ENCODE measurements at places on chromosomes 3 and 15. TPM values are rescaled to one million over a fixed set of nuclear protein-coding genes. Genes with fewer than 3 reads are reported as not detected.
A peak's percentile ranks its signal among the peaks of the same experiment; 100 is the strongest.

DNA sequence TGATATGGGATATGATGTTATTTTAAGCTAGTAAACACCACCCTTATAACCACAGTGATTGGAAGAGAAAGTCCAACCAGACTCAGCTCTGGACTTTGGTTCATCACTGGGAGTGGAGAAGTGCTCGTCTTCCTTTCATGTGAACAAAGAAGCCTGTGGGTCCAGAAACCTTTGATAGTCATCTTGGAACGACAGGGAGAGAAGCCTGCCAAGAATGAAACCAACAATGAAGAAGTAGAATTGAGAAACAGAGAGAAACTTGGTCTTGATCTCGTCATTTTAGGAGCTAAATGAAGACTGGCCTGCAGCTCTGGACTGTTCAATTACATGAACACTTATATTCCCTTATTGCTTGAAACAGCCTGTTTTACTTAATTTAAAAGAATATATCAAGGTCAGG is 13.1 kb upstream of the SLC35G2 start:
- H3K27me3 ChIP-seq = no peaks in the 10 kb centered on the region
- DNase-seq = no peak
- H3K27ac ChIP-seq = no peak overlapping the region
- 0 out of 2 replicates have a peak, but pooled peaks cover 10% of the 10 kb centered on the region for H3K4me1 ChIP-seq
- H3K36me3 ChIP-seq = no peaks in the 10 kb centered on the region

DNA sequence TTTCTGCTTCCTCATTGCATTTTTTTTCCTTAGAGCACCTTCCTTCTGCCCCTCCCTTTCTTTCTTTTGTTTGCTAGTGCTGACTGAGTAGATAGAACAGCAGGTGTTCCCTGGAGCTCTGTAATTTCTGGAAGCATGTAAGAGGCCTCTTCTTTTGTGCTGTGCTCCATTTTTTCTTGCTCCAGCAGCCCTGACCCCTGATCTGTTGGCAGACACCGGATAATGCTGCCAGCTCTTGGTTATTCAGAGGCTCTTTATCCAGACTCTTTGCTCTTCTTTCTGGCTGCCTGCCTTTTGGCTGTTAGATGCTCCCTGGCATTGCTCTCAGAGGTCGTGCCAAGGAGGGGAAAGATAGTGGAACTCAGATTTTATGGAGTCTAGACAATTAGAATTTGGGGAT is 104.4 kb upstream of the RBMS3 start:
- H3K4me3 ChIP-seq = no peak overlapping the region
- no peaks in the 10 kb centered on the region for H3K36me3 ChIP-seq
- no peaks in the 10 kb centered on the region for H3K4me1 ChIP-seq
- no peak for DNase-seq
- no peaks in the 10 kb centered on the region for H3K27me3 ChIP-seq

GRCh38 chr15:86522721-86523120 is 443.1 kb downstream of the AGBL1 start:
- no peak for DNase-seq
- H3K27ac ChIP-seq = no peak overlapping the region
- H3K36me3 ChIP-seq = no peaks in the 10 kb centered on the region
- no peaks in the 10 kb centered on the region for H3K27me3 ChIP-seq
- H3K4me3 ChIP-seq = no peak overlapping the region

DNA sequence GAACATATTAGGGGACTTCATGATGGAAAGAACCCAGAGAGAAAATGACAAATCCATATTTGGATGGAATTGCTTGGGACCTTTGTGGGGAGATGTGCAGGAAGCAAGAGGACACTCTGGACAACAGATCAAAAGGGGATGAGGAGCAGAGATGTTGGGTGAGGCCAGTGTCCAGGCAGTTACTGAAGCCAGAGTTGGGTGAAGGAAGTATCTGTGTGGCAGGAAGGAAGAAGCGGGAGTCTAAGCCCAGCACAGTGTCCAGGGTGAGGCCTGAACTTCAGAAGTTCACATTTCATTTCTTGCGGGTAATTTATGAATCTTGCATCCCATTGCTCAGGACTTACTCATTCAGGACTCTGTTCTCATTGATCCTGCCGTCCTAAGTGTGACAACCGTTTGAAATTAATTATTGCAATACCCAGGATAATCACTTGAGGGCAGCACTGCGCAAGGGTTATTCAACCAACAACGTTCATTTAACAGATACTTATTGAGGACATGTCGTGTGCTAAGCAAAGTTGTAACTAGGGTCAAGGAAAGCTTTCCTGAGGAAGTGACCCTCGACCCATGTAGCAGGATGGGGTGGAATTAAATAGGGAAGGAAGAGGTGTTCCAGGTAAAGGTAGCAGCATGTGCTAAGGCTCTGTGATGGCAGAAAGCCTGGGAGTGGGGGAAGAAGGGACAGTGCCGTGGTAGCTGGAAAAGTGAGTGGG is 61.3 kb upstream of the CMTM8 start:
- no peaks in the 10 kb centered on the region for H3K4me1 ChIP-seq
- peak; percentile 55 for DNase-seq
- H3K27me3 ChIP-seq = no peaks in the 10 kb centered on the region
- H3K4me3 ChIP-seq = no peak overlapping the region
- H3K36me3 ChIP-seq = no peaks in the 10 kb centered on the region

GRCh38 chr3:185943760-185944106 is 5.9 kb upstream of the TRA2B start:
- H3K27ac ChIP-seq = no peak overlapping the region
- H3K27me3 ChIP-seq = no peaks in the 10 kb centered on the region
- DNase-seq = no peak
- peaks cover 46% of the 10 kb centered on the region for H3K4me1 ChIP-seq
- no peak overlapping the region for H3K4me3 ChIP-seq

DNA sequence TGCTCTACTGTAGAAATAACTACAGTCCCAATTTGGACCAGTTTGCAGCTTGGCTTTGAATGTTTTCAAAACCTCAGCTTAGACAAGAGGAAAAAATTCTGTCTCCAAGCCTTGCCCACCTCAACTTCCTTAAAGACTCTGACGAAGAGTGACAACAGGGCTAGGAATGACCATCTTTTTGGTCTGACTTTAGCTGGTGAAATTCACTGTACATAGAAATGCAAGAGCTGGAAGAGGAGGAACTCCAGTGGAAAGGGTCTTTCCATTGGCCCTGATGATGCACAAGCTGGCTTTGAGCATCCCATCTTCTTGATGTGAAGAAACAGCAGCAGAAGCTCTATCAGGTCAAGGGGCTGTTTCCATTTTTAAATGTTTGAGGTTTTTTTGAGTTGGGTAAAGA is 22.7 kb upstream of the SH3BP5 start:
- no peaks in the 10 kb centered on the region for H3K27me3 ChIP-seq
- no peaks in the 10 kb centered on the region for H3K4me1 ChIP-seq
- H3K36me3 ChIP-seq = no peaks in the 10 kb centered on the region
- DNase-seq = no peak
- H3K27ac ChIP-seq = no peak overlapping the region

DNA sequence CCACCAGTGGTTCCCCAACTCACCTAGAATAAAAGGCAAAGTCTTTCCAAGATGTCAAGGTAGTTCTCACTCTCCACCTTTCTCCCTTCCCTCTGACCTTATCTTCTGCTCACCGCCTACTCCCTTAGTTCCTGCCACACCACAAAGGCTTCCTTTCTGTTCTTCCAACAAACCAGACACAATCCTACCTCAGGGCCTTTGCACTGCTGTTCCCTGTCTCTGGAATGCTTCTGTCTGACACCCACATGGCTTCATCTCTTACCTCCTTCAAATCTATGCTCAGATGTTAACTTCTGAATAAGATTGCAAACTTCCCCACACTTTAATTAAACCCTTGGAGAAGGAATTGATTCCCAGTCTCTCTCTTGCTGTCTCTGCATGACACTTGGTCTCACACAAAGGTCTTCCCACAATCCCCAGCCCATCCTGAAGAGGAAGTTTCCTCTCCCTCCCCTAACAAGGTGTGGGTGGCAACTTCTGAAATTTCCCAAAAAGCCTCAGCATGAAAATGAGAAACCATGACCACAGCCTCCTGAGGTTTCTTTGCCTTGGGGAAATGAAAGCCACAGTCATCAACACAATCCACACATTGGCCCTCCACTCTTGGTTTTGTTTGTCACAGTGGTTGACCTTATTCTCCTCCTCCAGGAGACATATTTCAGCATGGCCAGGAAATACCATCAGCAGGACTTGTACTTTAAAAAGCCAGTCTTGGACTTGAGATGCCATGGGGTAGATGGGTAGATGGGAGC is 3.0 kb upstream of the RYK start:
- H3K4me1 ChIP-seq = peaks cover 15% of the 10 kb centered on the region
- H3K27ac ChIP-seq = no peak overlapping the region
- no peaks in the 10 kb centered on the region for H3K27me3 ChIP-seq
- H3K4me3 ChIP-seq = no peak overlapping the region
- H3K36me3 ChIP-seq = no peaks in the 10 kb centered on the region

- H3K4me3 ChIP-seq = no peak overlapping the region
- no peaks in the 10 kb centered on the region for H3K27me3 ChIP-seq
- H3K36me3 ChIP-seq = no peaks in the 10 kb centered on the region
- DNase-seq = no peak
- no peaks in the 10 kb centered on the region for H3K4me1 ChIP-seq
Measured at GRCh38 chr3:8599146-8599545, 45.5 kb downstream of the SSUH2 start.

DNA sequence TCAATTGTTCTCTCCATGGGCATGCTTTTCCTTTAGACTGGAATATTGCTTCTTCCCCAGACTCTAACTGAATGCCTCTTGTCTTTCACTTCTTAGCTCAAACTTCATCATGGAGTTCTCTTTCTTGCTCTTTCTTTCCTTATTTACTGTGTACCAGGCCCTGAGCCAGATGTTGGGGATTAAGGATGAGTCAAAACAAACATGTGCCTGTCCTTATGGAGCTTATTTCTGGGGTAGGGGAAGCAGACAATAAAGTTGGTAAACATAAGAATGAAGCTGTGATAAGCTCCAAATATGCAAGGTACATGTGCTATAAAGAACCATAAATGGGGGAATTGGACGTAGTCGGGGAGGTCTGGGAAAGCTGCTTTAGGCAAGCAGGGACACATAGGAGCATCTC is 145.8 kb downstream of the ALDH1A2 start:
- H3K36me3 ChIP-seq = no peaks in the 10 kb centered on the region
- no peak overlapping the region for H3K4me3 ChIP-seq
- H3K4me1 ChIP-seq = no peaks in the 10 kb centered on the region
- no peaks in the 10 kb centered on the region for H3K27me3 ChIP-seq

DNA sequence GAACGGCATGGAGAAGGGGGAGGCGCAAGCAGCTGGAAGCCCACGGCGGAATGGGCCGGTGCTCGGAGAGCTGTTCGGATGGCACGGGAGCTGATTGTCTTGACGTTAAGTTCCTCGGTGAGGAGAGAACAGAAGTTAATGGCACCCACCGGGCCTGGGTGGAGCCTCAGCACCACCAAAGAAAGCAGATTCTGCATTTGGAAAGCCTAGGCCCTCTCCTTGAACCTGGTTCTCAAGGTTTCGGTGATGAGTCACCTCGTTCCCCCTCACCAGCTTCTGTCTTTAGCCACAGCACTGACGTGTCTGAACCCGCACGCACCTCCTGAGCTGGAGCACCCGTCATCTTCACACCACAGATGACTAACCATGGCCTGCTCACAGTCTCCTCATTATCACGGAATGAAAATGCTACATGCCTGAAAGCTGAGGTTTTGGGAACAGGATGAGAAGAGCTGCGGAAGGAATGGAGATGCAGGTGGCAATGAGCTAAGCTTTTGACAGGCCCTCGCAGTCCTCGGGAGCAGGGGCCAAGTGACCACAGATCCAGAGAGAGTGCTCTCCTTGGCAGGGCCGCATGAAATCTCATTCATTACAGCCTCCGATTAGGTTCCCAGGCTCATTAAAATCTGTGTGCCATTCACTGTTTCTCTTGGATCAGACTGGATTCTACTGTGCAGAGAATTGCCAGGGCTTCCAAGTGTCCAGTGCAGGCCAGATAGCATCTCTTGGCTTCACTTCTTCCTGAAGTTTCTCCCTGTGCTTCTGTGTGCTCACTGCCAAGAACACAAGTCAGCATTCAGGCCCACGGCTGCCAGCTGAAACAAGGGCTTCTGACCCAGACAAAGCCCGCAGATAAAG is 96.3 kb upstream of the DLG1 start:
- peaks cover 15% of the 10 kb centered on the region for H3K4me1 ChIP-seq
- H3K27ac ChIP-seq = peak overlapping the region; percentile 70
- DNase-seq = peak; percentile 91
- no peak overlapping the region for H3K4me3 ChIP-seq
- H3K36me3 ChIP-seq = no peaks in the 10 kb centered on the region

GRCh38 chr3:193292386-193292785 is 51.4 kb downstream of the PLAAT1 start:
- H3K27ac ChIP-seq = no peak overlapping the region
- H3K36me3 ChIP-seq = no peaks in the 10 kb centered on the region
- H3K27me3 ChIP-seq = no peaks in the 10 kb centered on the region
- DNase-seq = no peak
- H3K4me1 ChIP-seq = no peaks in the 10 kb centered on the region

- no peak for DNase-seq
- H3K27me3 ChIP-seq = no peaks in the 10 kb centered on the region
- 0 out of 2 replicates have a peak, but pooled peaks cover 3% of the 10 kb centered on the region for H3K36me3 ChIP-seq
Measured at GRCh38 chr3:57046101-57046765, 14.2 kb upstream of the SPATA12 start.

DNA sequence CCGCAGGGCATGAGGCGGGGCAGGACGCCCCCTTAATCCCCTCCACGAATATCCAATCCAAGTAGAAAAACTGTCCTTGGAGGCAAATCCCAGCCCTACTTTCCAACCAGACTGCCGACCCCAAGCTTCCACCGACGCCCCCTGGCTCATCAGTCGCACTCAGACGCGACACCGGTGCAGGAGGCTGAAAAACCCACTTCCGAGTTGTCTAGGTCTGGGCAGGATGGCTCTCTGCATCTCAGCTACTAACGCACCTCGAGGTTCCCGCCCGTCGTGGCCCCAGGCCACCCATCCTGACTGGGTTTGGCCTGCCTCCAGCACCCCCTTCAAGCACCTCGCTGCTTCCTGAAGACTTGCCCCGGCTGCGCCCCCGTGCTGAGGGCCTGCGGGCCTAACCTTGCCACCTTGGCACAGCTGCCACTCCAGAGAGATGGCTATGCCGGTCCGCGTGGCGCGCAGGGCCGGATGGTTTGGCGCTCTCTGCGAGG is 15.5 kb downstream of the RGMA start:
- H3K36me3 ChIP-seq = no peaks in the 10 kb centered on the region
- no peak overlapping the region for H3K27ac ChIP-seq
- H3K4me1 ChIP-seq = peaks cover 9% of the 10 kb centered on the region
- peaks cover 25% of the 10 kb centered on the region for H3K27me3 ChIP-seq
- DNase-seq = peak; percentile 6

The EAF2 gene
- total RNA-seq = 0.90 TPM

The TMCO5A gene
- total RNA-seq = 0.35 TPM

The NOX5 gene
- 1.5 TPM for total RNA-seq

The LYZL4 gene
- total RNA-seq = not detected

The SNX22 gene
- 0.33 TPM for total RNA-seq

The RPS27L gene
- 77.0 TPM for total RNA-seq

The CXCR6 gene
- 0.74 TPM for total RNA-seq
